Right lobe of liver (tissue), 6 donors: ENCODE measurements at places on chromosomes 12 and 14.

DNA sequence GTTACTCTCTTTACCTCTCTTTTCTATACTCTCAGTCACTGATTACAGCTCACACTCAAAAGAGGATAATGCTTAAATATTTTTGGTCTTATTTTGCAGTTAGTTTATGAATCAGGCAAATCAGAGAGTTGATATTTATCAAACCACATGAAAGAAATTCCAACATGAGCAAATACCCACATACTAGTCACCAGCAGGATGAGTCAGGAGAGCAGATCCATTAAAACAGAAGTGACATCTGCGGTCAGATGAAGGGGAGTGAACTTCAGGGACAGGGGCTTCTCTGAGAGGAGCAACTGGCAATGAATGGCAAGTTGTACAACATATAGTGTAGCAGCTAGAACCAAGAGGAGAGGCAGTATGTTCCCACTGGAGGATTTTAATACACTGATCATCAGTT is 258.7 kb downstream of the SYT10 start:
- H3K36me3 ChIP-seq, result no peaks in the 10 kb centered on the region
- DNase-seq, result no peak
- no peak overlapping the region for H3K4me3 ChIP-seq
- no peak overlapping the region for H3K27ac ChIP-seq
- no peaks in the 10 kb centered on the region for H3K4me1 ChIP-seq

- H3K27me3 ChIP-seq, result no peaks in the 10 kb centered on the region
- H3K4me1 ChIP-seq, result peaks cover 15% of the 10 kb centered on the region
- no peaks in the 10 kb centered on the region for H3K36me3 ChIP-seq
Observed at GRCh38 chr14:70822530-70823185, 13.3 kb upstream of the MAP3K9 start.

GRCh38 chr12:5043589-5044419 is at the start of gene KCNA5:
Gene KCNA5 (plus strand): TSS chr12:5043879. CDS start chr12:5044148, 269 bp downstream.
- no peak for DNase-seq
- H3K4me1 ChIP-seq, result no peaks in the 10 kb centered on the region
- H3K4me3 ChIP-seq, result no peak within 1 kb of the TSS
- no peak within 1 kb of the TSS for H3K27ac ChIP-seq
- no peaks in the 10 kb centered on the region for H3K36me3 ChIP-seq

- no peak overlapping the region for H3K27ac ChIP-seq
- H3K4me3 ChIP-seq, result no peak overlapping the region
- no peaks in the 10 kb centered on the region for H3K27me3 ChIP-seq
- no peaks in the 10 kb centered on the region for H3K4me1 ChIP-seq
Observed at GRCh38 chr14:101876555-101876938, 87.8 kb upstream of the DYNC1H1 start.
